ENCODE measurements at places on chromosomes 12 and 14. TPM values are rescaled to one million over a fixed set of nuclear protein-coding genes. Genes with fewer than 3 reads are reported as not detected.

Gene WNT1
- polyA plus RNA-seq = not detected

Gene CD163
- 9.6 TPM for polyA plus RNA-seq

Gene BEGAIN
- polyA plus RNA-seq = 1.2 TPM

Gene KRT3
- polyA plus RNA-seq = not detected

Gene KRT74
- not detected for polyA plus RNA-seq

Gene ACOT4
- 4.2 TPM for polyA plus RNA-seq

Gene IKZF4
- 13.9 TPM for polyA plus RNA-seq

Gene CMTM5
- 1.5 TPM for polyA plus RNA-seq

Gene OAS1
- 15.5 TPM for polyA plus RNA-seq

Gene SSPN
- polyA plus RNA-seq = 11.2 TPM

Gene BEST3
- 0.69 TPM for polyA plus RNA-seq

Gene SLC25A47
- not detected for polyA plus RNA-seq

Gene AQP6
- polyA plus RNA-seq = 21.9 TPM

Gene KRT72
- polyA plus RNA-seq = not detected

Gene RNASE3
- not detected for polyA plus RNA-seq

Gene PPP4R4
- 0.25 TPM for polyA plus RNA-seq

Gene NEUROD4
- not detected for polyA plus RNA-seq

Gene FOXA1
- 1.9 TPM for polyA plus RNA-seq

Gene ANGEL1
- 37.0 TPM for polyA plus RNA-seq

Gene CISTR
- polyA plus RNA-seq = 0.44 TPM

Gene RASSF8
- 65.6 TPM for polyA plus RNA-seq

Gene TMEM63C
- polyA plus RNA-seq = 1.5 TPM

Gene GLIPR1L1
- polyA plus RNA-seq = 0.52 TPM

Gene ABCD2
- 0.05 TPM for polyA plus RNA-seq
